ENCODE measurements at places on chromosomes 3 and 15.
A peak's percentile ranks its signal among the peaks of the same experiment; 100 is the strongest.

DNA sequence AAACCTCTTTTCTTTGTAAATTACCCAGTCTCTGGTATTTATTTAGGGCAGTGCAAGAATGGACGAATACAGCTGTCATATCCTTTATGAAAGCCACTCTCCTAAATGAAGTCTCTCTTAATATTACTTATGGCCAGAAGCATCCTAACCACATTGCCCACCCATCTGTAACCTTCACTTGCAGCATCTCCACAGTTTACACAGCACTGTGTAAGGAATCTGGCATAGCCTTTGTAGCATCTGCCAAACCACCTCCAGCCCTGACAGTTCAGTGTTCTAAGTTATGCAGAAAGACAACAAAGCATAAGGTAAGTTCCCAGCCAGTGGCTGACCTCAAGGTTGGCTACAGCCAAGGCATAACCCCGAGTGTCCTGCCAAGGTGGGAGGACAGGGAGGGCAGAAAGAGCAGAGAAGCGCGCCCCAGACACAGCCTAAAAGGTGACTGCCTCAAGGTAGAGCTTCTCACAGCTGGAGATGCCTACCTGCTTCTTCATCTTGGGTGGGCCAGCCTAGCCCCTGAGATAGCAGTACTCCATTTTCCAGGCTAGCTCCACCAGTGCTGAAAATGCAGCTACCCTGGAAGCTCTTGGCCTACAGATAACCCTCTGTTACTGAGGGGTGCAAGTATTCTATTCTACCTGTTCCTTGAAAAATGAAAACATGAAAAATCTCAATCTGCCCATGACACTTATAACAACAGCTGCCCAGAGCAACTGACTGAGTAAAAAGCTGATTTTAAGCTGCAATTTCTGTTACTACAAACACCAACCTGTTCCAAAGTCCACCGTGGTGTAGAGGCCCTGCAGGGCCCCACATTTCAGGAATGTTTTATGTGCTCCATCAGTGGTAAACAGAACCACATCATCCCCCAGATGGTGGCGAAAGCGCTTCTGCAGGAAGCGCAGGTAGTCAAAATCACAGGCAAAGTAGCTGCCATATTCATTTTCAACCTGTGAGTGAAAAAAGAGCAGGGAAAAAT lies 39.3 kb downstream of the GLB1 start:
- DNase-seq = no peak

DNA sequence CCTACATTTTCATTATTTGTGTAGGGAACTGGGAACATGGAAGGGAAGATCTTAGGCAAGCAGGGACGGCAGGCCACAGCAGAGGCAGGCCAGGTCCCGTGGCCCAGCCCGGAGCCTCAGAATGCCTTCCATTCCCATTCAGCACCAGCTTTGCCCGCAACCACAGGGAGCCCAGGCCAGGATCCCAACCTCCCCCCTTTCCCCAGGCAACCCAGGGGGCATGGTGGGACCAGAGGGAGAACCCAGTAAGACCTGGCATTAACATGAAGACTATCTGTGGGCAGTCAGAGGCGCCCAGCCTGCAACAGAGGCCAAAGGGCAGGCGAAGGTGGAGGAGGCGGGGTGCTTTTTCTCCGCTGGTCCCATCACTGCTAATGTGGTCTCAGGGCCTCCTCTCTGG lies 135.6 kb downstream of the TPRA1 start:
- DNase-seq = no peak

DNA sequence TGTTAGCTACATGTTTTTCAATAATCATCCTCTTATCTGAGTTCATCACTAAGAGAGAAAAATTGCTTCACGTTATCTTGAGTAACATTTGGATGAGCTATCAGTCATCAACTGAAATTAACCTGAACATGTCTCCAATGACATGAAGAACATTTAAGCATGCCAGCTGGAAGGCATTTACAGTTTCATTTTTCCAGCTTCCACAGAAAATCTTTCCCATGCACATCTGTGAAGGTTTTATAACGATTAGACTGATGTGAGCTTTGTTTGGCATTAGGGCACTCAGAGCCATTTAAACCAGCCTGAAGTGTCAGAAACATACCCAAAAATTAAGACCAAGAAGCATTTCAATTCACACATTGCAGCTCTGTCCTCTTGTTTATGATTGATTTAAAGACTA lies 235.8 kb upstream of the ARHGEF26 start:
- DNase-seq = no peak

- DNase-seq = no peak
These were observed 22.2 kb upstream of the FGD5 start for GRCh38 chr3:14796403-14797077.

DNA sequence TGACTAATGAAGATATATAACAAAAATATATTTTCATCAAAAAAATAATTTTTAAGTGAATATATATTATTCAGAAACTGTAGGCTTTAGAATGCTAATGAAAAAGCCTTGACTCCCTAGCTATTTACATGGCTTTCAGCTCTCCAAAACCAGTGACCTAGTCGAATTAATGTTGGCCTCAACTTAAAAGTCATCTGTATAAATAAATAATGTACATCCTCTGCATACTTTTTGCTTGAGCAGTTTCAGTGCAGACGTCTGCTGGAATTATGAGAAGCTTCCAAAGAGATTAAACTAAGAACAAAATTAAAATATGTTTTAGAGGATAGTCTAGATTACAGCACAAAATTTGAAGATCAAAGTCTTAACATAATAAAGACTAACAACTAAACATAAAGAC lies 520.4 kb upstream of the ALCAM start:
- DNase-seq = no peak

- no peak for DNase-seq
These were observed 91.5 kb downstream of the MEX3B start for GRCh38 chr15:81954158-81954783.

DNA sequence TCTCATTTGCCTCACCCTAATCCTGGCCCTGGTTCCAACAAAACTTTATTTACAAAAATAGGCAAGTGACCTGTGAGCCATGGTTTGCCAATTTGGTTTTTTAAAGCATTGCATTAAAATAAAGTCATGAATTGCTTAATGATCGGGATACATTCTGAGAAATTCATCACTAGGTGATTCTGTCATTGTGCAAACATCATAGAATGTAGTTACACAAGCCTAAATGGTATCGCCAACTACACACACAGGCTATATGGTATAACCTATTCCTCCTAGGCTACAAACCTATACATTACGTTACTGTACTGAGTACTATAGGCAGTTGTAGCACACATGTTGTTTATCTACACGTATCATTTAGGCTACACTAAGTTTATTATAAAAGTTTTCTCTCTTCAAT lies 45.9 kb upstream of the SSR3 start:
- DNase-seq = no peak

DNA sequence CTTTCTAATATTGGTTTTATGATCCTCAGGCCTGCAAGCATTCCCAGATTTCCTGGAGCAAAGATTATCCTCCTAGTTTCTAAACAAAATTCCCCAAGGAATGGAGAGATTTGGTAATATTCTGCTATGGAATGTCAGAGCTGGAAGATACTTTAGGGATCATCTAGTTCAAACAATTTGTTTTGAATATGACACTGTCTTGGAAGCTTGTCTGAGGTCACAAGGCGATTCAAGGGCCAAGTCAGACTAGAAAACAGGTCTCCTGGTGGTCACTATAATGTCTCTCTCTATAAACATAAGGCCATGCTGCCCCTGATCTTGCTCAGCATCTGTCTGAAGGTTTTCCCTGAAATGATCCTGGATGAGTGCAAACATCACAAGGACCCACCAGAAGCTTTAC lies 143.4 kb upstream of the BCL6 start:
- DNase-seq = no peak

DNA sequence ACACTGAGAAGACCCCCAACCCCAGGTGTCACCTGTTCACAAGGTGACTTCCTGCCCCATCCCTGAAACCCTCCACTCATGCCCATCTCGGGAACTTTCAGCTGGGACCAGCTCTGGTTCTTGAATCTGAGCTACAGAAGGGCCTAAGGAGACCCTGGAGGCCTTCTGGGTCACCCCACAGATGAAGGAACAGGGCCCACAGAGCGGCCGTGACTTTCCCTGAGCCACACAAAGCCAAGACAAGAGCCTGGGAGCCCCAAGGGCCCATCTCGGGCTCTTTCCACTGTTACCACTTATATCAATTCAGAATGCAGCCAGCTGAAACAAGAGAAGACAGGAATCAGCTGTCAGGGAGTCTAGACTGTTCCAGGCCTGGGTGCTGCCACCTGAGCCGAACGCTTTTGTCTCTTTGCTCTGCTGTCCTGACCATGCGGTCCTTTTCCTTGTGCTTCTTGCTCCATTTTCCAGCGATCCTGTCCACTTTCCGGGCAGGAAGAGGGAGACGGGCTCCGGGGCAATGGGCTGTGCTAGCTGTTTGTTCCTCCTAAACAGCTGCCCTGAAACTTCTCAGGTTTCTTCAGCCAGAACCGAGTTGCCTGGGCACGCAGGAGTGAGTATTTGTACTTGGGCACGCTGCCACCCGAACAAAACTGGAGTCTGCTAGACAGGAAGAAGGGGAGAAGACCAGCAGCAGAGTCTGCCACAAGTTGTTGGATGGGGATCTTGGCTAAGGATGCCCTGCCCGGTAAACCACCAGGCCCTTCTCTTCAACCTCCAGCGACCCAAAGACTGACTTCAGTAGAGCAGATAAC lies 28.0 kb upstream of the PIGZ start:
- no peak for DNase-seq

GRCh38 chr15:25136119-25136518 lies 181.3 kb downstream of the SNRPN start:
- DNase-seq = no peak

GRCh38 chr3:190560013-190560895 lies 46.4 kb downstream of the IL1RAP start:
- no peak for DNase-seq

- no peak for DNase-seq
These were observed 841 bp downstream of the POGLUT1 start for GRCh38 chr3:119469418-119470189.

DNA sequence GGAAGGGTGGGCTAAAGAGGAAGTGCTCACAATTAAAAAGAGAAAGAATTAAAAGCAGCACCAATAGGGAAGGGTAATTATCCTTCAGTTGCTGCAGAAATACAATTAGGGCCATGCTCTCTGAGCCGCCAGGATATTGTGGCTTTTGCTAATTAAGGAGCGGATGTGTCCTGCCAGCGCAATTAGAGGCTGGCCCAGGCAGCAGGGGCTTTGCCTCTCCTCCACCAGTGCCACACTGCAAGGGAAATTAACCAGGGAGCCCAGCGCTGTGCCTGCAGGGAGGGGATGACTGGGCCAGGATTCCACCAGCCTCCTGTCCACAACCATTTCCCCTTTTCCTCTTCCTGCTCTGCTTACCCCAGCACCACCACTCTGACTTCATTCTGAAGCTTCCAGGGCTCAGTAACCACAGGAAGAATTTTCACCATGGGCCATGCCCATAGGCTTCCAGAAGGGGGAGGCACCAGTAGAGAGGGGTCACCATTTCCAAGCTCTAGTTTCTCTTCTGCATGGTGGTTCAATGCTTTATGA lies 10.4 kb upstream of the AEN start:
- no peak for DNase-seq

DNA sequence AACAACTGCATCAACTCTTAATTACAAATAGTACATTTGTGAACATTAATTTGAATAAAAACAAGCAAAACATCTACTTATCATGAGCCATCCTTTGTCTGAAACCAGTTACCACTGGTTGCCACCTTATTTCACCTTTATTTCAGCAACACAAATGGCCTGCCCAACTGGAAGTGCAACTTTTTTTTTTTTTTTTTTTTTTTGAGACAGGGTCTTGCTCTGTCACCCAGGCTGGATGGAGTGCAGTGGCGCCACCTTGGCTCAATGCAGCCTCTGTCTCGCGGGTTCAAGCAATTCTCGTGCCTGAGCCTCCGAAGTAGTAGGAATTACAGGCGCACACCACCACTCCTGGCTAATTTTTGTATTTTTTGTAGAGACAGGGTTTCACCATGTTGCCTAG lies 13.1 kb downstream of the WDR82 start:
- DNase-seq = no peak

GRCh38 chr3:1752205-1752604 lies 346.5 kb upstream of the CNTN4 start:
- DNase-seq = no peak

DNA sequence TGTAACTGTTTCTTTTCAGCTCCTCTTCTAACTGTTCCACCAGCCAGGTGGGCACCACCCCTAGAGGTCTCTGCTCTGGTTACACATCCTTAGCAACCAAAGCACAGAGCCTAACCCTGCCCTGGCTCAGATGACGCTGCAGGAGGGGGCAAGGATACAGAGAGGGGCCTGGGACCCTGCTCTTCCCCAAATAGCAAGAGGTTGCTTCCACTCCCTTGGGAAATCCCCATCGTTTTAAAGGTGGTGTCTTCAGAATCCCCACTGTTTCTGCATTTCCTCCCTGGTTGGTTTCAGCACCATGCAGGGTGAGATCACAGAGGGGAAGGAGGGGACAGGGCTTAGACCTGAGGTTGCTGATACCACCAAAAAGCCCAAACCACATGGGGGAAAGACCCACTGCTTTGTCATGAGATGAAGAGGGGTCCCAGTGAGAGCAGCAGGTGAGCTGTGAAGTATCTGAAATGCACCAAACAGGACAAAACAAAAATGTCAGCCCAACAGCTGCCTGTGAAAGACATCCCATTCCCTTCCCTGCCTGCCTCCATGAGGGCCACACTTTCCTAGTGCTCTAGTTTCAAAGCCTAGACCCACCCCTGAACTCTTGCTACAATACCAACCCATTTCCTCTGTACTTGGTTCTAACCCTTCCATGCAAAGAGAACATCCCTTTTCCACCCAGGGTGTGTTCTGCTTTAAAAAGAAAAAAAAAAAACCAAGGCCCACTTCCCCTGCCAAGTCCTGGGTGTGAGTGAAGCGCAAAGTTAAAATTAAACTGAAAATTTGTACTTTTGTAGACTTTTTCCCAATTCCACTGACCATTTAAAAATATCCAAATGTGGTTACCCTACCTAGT lies 29.0 kb downstream of the ANP32A start:
- DNase-seq = peak; percentile 85

DNA sequence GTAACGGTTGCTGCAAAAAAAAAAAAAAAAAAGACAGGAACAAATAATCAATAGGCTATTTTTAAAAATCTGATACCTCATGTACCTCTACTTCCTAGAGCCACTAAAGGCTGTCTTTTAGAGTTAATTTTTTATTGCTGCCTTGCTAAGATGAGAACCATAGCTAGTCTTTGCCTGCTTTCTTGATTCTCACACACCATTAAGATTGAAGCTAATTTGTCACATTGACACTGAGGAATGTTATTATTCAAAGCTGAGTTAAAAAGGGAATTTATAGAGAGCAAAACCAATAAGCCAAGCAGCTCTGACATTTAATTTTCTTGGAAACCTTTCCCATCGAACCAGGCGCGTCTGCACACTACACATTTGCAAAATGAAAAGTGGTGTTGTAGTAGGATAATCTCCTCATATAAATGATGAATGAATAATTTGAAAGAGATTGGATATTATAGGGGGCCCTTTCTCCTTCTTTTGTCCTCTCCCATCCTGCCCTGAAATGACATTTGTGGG lies 149.7 kb downstream of the TMEM108 start:
- no peak for DNase-seq

- no peak for DNase-seq
These were observed 9.2 kb upstream of the MCCC1 start for GRCh38 chr3:183108470-183108869.

GRCh38 chr15:81108427-81108826 lies 25.6 kb upstream of the CFAP161 start:
- DNase-seq = no peak
